Colonic mucosa (tissue), 4 donors: ENCODE measurements at places on chromosomes 2 and 18.

DNA sequence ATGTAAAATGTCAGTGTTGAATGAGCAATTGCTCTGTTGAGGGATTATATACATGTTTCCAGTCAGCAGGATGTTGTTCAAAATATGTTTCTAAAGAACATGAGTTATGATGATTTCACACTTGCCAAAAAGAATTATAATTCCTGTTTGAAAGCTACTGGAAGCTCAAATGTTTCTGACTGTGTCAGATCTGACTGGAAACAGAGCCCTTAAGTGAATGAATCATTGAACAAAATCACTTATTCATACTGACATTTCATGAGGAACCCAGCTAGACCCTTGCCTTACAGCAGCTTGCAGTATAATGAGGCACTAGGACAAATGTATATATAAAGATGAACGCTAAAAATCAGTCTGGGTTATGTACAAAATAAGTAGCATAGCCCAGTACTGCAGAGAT is 35.4 kb upstream of the ITGAV start:
- no peak for DNase-seq

- DNase-seq, result no peak
Measured at GRCh38 chr2:150528861-150529801, 41.7 kb upstream of the RND3 start.

DNA sequence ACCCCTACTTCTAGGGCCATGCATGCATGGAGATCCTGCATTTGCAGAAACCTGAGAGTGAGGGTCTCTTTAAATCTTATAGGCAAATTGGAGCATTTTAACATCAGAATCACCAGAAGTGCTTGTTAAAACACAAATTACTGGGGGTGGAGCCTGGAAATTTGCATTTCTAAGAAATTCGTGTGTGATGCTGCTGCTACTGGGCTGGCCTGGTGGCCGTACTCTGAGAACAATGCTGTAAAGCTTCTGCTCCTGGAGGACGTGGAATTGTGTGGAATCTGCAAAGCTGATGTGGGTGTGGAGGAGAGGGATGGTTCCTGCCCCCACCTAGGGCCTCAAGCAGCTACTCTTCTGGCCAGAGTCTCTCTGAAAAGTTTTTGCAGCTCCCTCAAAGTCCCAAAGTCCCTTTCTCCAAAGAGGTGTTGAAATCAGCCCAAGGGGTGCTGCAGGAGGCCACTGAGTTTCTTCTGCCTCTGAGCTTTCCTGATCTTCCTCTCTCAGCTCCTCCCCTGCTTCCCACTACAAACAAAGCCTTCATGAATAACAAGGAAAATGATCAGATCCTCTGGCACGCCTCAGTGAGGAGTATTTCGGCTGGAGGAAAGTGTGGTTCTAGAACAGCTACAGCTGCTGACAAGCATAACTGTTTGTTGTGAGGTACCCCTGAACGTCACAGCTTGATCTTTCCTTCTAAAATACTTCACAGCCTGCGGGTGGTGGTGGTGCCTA is 508.3 kb downstream of the CNTNAP5 start:
- DNase-seq, result no peak

- no peak for DNase-seq
Measured at GRCh38 chr18:58753976-58754375, 82.7 kb downstream of the MALT1 start.

GRCh38 chr2:85263591-85263990 is 64.2 kb downstream of the TGOLN2 start:
- no peak for DNase-seq

GRCh38 chr2:72347081-72347480 is 199.4 kb upstream of the CYP26B1 start:
- DNase-seq, result no peak

- no peak for DNase-seq
Measured at GRCh38 chr2:232340171-232340935, 38.2 kb upstream of the ALPP start.

DNA sequence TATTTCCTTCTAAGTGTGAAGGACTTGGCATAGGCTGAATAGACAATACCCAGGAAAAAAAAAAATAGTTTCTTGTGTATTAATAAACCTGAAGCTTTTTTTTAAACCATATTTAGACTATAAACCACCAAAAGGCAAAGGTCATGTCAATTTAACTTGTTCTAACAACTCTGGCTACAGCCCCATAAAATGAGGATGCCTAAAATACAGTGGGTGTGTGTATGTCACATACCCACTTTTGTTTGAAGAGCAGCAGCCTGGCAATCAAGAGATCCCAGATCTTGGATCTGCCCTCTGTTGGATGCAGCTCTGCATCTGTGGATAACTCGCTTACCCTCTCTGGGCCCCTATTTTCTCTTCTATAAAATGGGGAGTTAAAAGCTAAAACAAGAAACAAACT is 65.4 kb downstream of the SATB2 start:
- DNase-seq, result peak; percentile 54

- no peak for DNase-seq
Measured at GRCh38 chr2:191010887-191011885, 2.8 kb downstream of the STAT1 start.

DNA sequence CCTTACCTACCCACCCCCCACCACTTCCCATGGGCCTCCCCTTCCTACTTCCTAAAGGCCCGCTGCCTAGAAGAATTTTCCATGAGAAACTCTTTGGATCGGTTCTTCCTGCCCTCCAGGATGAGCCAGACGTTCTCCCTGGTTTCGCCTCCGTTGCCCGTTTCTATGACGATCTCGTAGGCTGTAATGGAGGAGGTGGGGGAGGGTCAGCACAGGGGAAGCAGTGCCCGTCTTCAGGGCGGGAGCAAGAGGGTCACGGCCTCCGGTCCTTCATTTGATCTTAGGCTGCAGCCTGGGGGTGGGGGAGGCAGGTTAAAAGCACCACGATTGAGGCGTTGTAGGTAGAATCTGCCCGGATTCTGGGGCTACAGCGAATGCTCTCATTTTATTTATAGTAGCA is 172.0 kb downstream of the LOXHD1 start:
- no peak for DNase-seq

GRCh38 chr2:160562730-160563129 is 69.1 kb upstream of the RBMS1 start:
- no peak for DNase-seq

GRCh38 chr2:146147448-146148012 is 1627.6 kb upstream of the ZEB2 start:
- no peak for DNase-seq

DNA sequence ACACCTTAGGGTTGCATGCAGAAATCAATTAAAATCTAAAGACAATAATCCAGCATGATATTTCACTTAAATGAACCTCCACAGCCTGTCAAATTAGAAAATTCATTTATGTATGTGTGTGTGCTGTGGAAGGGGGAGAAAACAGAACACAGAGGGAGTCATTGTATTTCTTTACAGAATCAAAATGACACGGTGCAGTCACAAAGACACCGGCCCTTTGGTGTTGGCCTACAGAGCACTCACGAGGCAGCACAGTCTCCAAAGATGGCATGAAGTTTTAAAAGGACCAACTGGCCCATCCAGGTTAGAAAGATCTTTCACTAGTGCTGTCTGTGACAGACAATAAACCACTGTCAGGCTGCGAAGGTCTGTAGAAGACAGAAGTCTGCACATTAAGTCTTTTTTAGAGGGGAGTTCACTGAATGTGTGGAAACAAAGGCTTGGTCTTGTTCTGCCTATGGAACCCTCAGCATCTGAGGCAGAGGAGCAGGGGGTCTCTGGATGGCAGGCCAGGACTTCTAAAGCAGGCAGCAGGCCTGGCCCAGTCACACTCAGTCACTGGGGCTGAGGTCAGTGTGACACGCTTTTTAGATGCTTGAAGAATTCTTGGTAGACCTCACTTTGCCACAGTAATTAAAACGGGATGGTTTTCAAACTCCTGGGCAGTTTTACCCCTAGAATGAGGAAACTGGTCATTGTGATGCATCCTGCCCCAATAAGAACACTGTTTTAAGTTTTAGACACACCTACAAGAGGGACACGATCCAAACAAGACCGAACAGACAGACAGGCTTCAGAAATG is 184.9 kb downstream of the AFF3 start:
- DNase-seq, result no peak

DNA sequence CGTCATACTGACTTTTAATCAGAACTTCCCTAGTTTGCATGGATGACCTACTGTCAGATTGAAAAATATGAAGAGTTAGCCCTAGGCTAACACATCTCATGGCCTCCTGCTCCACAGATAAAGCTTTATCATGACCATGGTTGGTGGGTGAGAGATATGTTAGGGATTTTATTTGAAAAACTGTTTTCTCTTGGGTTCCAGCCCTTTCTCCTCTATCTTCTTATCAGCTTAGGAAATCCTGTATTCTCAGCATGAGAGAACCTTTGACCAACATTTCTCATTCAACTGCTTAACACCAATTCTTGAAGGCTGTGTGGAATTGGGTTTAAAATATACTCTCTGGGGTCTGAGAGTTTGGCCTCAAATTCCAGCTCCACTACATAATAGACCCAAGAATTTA is 1407.0 kb upstream of the CELF4 start:
- DNase-seq, result no peak

GRCh38 chr2:191026377-191026776 is 12.4 kb upstream of the STAT1 start:
- DNase-seq, result no peak

DNA sequence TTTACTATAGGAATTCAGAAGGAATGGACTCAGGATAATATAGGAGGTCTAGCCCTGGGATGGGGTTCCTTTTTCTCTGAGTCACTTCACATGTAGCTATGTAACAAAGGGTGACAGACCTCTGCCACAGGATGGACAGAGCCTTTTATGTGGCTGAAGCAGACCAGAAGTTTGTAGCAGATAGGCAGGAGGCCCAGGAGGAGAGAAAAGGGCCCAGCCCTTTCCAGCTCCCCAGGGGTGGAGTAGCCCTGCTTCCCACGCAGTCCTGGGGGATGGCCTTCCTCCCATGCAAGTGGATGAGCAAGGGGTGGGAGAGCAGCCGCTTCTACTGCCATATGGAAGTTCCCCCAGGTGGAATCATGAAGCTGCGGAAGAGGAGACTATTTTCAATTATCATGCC is 40.3 kb downstream of the ARMC9 start:
- DNase-seq, result no peak

DNA sequence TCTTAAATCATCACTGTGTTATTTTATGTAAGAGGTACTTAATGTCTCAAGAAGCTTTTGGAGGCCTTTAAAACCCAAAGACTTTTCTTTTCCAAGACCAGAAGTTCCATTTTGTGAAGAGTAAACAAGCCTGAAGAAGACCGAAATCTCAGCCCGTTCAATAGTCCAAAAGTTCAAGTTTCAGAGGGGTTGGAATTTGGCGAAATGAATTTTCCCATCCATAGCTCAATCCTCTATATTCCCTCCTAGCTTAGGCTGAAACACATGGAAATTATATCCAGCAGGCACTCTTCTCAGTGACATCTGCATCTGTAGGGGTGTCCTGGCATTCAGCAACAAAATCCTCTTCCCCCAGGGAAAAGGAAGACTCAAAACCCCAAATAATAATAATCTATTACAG is 344.6 kb downstream of the ARHGAP15 start:
- no peak for DNase-seq

- no peak for DNase-seq
Measured at GRCh38 chr2:127169066-127169660, 50.9 kb downstream of the CYP27C1 start.

DNA sequence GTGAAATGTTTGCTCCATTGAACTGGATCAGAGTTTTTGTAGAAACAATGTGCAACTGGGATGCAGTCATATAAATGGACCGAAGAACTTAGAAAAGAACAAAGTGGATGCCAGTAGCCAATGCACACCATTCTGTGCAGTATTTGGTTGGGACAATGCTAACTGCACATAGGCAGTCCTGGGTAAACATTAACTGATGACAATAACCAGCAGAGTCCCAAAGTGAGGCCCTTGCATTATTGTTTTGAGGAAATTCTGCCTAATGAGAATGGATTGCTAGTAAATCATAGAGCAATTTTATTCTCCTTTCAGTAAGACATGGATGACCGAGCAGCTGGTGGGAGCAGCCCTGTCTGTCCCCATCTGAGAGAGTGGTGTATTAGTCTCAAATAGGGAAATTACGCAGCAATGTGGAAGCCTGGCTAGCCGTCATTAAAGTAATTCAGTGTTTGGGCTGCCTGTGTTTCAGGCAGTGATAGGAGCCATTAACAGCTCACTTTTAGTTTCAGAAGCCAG is 94.9 kb downstream of the KCTD1 start:
- DNase-seq, result no peak

GRCh38 chr18:36194600-36195315 is 7.5 kb downstream of the MOCOS start:
- no peak for DNase-seq

DNA sequence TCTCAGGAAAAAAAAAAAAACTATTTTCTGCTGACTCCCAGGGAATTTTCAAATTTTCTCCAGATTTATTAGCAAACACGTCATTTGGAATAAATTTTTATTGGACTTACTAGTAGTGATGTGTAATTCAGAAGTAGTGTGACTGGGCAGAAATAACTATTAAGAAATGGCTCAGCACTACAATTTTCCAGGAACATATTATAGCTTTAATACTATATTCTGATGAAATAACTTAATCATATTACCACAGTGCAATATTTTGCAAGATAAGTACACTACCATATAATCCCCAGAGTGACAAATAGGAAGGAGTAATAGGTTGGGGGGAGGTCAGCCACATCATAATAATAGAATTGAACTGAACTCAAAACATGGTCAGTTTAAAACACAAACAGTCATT is 19.7 kb upstream of the TNFAIP6 start:
- no peak for DNase-seq

DNA sequence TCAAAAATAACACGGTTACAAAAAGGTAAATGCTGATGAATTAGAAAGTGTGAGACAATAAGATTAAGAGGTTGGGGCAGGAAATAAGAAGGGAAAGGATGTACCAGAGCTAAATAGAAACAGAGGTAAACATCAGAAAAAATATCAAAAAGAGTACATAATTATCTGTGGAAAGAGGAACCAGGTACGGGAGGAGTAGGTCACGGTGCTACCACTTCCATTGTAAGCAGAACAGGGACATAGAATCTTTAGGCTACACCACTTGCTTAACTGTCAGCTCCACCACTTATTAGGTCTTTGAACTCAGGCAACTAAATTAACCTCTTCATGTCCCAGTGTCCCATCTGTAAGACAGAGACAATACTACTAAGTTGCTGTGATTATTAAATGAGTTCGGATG is 350.3 kb downstream of the LRATD1 start:
- DNase-seq, result no peak

- no peak for DNase-seq
Measured at GRCh38 chr2:219087361-219087760, 26.6 kb upstream of the IHH start.

- no peak for DNase-seq
Measured at GRCh38 chr2:118763797-118764196, 83.7 kb downstream of the EN1 start.

GRCh38 chr2:190169221-190170072 is 106.9 kb upstream of the MSTN start:
- DNase-seq, result no peak

DNA sequence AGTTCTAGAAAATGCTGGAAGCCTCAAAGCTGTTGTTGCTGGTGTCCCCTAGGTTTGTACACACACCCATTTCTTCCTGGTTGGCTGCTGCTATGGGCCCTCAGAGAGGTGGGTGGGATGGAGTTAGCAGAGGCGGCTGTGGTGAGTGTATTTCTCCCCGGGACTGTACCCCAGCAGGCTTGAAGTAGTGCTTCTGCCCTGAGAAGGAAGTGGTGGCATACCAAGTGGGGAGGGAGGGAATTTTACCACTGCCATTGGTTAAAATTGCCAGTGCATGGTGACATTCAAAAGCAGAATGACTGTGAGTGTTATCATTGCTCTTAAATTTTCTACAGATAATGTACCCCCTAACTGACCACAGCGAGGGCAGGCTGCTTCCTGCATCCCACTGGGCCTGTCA is 125.6 kb upstream of the CAPN13 start:
- DNase-seq, result no peak
